ENCODE measurements at places on chromosomes 2 and 18. TPM values are rescaled to one million over a fixed set of nuclear protein-coding genes. Genes with fewer than 3 reads are reported as not detected.
A peak's percentile ranks its signal among the peaks of the same experiment; 100 is the strongest.

REEP1 gene
- total RNA-seq: 0.93 TPM

- DNase-seq: no peak
These were observed 251.0 kb upstream of the CHAC2 start for GRCh38 chr2:53516650-53517049.

- no peak for DNase-seq
These were observed 79.3 kb upstream of the TMEM247 start for GRCh38 chr2:46400016-46400415.

GRCh38 chr2:73451263-73451972 lies 65.8 kb downstream of the ALMS1 start:
- no peak for DNase-seq

FSHR gene
- not detected for total RNA-seq

- DNase-seq: no peak
These were observed 67.5 kb downstream of the CDH20 start for GRCh38 chr18:61400716-61401115.

DNA sequence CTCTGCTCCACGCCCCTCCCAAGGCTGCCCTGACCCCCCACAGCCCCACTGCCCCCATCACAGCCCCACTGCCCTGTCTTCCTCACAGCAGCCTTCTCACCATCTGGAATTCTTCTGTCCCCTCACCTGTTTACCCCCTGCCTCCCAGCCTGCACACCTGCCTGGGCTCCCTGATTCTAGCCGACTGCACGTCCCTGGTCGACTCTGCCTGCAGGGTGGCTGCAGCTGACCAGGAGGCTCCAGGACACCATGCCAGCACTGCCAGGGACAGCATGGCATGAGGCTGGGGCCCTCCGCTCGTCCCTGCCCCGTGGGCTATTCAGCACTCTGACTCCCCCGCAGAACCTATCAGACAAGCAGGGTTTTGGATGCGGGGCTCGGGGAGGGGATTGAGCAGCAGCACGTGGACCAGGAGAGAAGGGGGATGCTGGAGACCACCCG lies 254.1 kb downstream of the HDAC4 start:
- no peak for DNase-seq

GRCh38 chr18:26405190-26405801 lies 143.1 kb downstream of the KCTD1 start:
- DNase-seq: peak; percentile 48
